ENCODE measurements at places on chromosomes 6 and 20.

DNA sequence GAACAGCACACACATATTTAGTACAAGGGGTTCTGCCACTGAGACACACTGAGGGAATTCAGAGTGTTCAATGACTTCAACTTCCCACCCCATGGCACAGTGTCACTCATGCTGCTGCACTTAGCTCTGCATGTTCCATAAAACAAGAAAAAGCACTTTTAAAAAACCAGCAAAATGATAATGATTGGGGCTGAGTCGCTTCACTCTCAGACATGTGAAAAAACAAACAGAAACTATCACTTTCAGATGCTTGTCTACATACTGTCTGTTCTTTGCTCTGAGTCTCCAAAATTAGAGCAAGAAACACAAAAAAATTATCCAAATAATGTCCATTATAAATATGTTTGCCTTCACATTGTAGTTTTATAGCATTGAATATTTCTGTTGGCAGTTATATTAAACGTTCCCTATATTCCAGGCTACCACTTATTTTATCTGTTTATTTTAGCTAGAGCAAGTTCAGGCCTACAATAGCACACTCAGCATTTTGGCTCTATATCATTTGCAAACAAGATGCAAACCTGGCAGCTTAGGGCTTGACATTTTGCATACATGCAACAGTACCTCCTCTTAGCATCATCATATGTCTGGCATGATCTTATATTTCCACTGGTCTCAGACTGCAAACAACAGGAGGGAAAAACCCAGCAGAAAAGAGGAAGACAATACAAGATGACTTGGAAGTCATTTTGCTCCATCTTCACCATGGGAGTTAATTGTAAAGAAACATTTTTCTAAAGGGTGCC, 398.8 kb downstream of the HACE1 start:
- DNase-seq: no peak

GRCh38 chr6:15362274-15363160, 116.6 kb downstream of the JARID2 start:
- no peak for DNase-seq

- peak; percentile 50 for DNase-seq
These were observed 2.8 kb downstream of the SOX4 start for GRCh38 chr6:21596145-21596948.

GRCh38 chr6:169932491-169932890, 181.1 kb downstream of the ERMARD start:
- DNase-seq: no peak

GRCh38 chr6:28277746-28278145, 3.6 kb upstream of the PGBD1 start:
- no peak for DNase-seq

- DNase-seq: no peak
These were observed 120.8 kb upstream of the PTPN1 start for GRCh38 chr20:50389438-50389807.

DNA sequence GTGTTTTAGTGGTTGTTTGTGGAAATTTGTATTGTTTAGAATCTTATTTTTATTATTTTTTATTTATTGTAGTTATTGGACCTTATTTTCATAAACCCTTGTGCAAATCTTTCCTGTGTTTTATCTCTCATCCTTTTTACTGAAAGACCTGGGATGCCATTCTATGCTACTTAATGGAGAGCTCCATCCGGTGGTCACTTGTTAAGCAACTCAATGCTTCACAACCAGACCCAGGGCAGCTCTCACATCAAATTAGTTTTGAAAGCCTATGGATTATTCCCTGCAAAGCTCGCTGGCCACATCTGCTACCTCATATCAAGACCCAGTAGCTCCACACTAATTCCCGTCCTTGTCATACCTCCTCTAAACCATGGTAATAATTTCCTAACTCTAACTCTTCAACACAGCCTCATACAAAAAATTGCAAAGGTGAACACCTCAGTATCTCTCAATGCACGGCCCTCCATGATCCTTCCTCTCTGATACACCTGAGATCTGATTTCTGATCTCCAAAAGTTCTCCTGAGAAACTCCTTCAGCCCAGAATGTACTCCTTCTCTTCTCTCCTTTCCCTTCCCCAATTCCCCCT, 296.6 kb upstream of the MANEA start:
- DNase-seq: no peak

DNA sequence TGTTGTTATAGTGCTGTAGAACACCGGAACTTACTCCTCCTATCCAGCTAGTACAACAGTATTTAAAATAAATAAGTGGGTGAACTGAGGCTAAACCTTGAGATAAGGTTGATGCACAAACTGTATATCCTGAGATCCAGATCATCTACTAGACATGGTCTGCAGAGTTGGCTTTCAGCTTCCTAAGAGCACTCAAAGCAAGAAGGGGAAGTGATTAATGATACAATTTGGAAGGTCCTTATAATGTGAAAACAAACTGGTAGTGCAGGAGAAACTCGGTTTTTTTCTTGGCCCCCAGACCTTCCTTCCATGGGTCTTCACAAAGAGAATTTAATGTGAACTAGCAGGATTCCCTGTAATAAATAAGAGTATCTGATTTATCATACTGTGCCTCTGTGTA, 27.4 kb upstream of the RREB1 start:
- DNase-seq: no peak

DNA sequence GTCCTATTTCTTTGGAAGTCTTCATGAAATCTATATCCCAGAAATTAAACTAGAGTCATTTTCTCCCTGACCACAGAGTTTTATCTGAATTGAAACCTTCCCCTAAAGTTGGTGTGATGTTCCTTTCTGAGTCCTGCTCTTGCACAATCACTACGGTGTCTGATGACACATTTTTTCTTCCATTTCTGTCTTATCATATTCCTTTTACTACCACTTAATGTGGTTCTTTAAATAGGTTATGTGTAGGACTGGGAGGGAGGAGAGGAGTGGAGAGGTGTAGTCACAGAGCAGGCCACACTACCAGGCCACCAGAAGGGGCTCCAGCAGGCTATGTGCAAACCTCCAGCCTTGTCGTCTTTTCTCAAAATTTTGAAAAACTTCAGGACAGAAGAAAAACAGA, 39.7 kb upstream of the ATXN1 start:
- no peak for DNase-seq

DNA sequence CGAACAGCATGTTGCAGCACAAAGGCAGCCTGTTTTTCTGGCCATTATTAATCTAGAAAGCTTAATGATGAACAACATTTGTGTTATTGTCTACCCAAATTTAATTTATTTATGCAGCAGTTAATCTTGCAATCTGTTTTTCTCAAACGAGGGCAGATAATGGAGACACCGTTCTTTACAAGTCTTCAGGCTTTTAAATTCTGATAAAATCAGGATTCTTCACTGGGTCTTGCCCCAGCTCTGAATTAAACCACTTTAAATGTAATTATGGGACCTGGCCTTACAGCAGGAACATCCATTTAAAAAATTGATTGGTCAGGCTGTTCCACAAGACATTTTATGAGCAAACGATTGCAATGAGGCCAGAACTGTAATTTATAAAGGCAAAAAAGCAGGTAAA, 26.5 kb upstream of the INSM1 start:
- peak; percentile 65 for DNase-seq
